Panc1 (cell line): ENCODE measurements at places on chromosomes 12 and 14.

GRCh38 chr14:53547593-53547992, 394.5 kb upstream of the DDHD1 start:
- no peak for DNase-seq

DNA sequence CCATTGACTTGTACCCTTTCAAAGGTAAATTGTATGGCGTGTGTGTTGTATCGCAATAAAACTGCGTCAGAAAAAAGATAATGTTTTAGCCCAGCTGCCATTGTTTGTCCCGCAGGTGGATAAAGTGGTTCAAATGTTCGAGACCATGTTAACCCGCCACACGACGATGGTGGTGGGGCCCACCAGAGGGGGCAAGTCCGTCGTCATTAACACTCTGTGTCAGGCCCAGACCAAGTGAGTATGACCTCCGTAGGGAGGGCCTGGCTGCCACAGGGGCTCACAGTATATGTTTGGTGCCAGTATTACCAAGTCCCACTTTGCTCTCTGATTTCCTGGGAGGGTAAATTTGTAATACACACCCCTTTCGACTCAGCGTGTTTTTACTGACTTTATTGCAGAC, 96.9 kb downstream of the DNAH10 start:
- DNase-seq, result no peak

- no peak for DNase-seq
Observed at GRCh38 chr14:58167057-58167456, 15.0 kb upstream of the ARMH4 start.

GRCh38 chr12:52229836-52230343, 3.2 kb upstream of the KRT7 start:
- DNase-seq, result no peak

DNA sequence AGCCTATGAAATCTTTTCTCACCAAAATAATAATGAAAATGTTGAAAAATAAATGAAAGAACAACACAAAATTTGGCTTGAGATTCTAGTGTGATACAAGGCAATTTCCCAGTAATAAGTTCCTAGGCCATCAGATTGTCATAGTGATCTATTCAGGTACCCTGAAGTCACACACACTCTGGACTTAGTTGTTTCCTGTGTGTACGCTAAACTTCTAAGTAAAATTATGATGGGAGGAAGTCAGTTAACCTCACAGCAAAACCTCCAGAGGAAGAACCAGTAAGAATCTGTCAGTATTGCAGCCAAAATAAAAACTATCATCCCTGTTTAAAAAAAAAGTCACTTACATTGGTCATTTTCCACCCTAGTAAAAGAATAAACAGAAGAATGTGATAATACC, 81.9 kb downstream of the DBX2 start:
- no peak for DNase-seq

- DNase-seq, result no peak
Observed at GRCh38 chr12:105740369-105740768, 398.4 kb downstream of the NUAK1 start.

GRCh38 chr14:26173581-26174110, 424.2 kb downstream of the NOVA1 start:
- DNase-seq, result no peak
